Activated T-helper 17 cell treated with anti-CD3 and anti-CD28 coated beads, Interleukin-2, amount 50 U/mL, for 72 hours (primary cell): ENCODE measurements at places on chromosomes 1 and 21.
A peak's percentile ranks its signal among the peaks of the same experiment; 100 is the strongest.

DNA sequence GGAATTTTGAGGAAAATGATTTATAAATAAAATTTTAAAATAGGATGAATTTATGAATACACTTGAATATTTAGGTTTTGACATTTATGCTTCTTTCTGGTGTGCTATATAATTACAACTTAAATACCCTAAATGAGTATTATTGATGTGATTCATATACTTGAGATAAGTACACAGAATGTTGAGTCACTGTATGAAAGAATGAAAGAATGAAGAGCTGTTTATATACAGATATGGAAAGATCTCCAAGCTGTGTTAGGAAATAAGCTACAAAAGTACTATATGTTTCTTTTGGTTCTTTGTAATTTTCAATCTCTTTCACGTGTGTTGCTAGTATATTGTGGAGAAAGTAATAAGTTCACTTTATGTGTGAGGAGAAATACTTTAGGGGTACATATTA is 147.2 kb downstream of the RASAL2 start:
- ATAC-seq, result no peak
- H3K4me3 ChIP-seq, result no peak overlapping the region
- no peaks in the 10 kb centered on the region for H3K4me1 ChIP-seq
- no peaks in the 10 kb centered on the region for H3K27me3 ChIP-seq
- H3K27ac ChIP-seq, result no peak overlapping the region

GRCh38 chr1:95118067-95118499 is 928 bp downstream of the TLCD4 start:
- H3K27ac ChIP-seq, result no peak overlapping the region
- H3K27me3 ChIP-seq, result peaks cover 34% of the 10 kb centered on the region
- no peaks in the 10 kb centered on the region for H3K4me1 ChIP-seq

DNA sequence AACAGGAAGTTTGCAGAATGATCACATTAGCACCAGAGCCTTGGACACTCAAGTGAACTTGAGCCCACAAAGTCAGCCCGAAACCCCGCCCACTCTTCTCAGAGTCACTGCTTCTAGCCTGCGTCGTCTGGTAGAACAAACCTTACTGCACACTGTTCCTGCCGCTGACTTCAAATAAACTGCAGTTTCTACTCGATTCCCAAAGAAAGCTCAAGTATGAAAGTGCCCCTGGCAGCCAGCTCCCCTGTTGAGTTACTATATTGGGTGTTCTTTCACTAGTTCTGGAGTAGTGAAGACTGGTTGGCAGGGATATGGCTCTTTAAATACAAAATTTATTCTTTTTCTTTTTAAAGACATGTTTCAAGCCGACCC is 164.7 kb downstream of the GALNT2 start:
- H3K27me3 ChIP-seq, result no peaks in the 10 kb centered on the region
- peaks cover 22% of the 10 kb centered on the region for H3K36me3 ChIP-seq
- H3K4me3 ChIP-seq, result peak overlapping the region; percentile 33
- peak overlapping the region; percentile 81 for H3K27ac ChIP-seq

GRCh38 chr1:119787776-119788175 is 19.1 kb upstream of the HMGCS2 start:
- H3K4me3 ChIP-seq, result no peak overlapping the region
- no peaks in the 10 kb centered on the region for H3K36me3 ChIP-seq
- ATAC-seq, result no peak
- peaks cover 22% of the 10 kb centered on the region for H3K27me3 ChIP-seq

DNA sequence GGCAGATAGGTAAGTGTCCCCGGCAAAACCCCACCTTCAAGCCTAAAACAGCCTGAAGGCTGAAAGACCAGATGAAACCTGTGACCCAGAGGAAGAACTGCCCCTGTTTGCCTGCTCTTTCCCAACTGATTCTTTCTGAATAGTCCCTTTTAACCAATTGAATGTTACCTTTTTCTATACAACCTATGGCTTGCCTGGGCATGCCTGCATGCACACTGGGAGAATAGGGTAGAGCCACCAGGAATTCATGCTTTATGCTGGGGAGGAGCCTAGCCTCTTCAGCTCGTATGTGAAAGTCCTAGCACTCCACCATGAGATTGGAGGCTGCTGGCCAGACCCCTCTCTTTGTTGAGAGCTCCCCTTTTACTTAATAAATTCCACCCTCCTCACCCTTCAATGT is 340.0 kb downstream of the PTBP2 start:
- no peaks in the 10 kb centered on the region for H3K36me3 ChIP-seq
- H3K27me3 ChIP-seq, result peaks cover 7% of the 10 kb centered on the region
- no peak for ATAC-seq
- no peak overlapping the region for H3K27ac ChIP-seq
- no peak overlapping the region for H3K4me3 ChIP-seq

- H3K36me3 ChIP-seq, result no peaks in the 10 kb centered on the region
- H3K4me1 ChIP-seq, result no peaks in the 10 kb centered on the region
- no peaks in the 10 kb centered on the region for H3K27me3 ChIP-seq
- no peak overlapping the region for H3K27ac ChIP-seq
- no peak overlapping the region for H3K4me3 ChIP-seq
Measured at GRCh38 chr1:58465825-58466629, 80.5 kb downstream of the OMA1 start.
